ENCODE measurements at places on chromosomes 4 and X.

- peak; percentile 3 for DNase-seq
These were observed 82.4 kb downstream of the HTRA3 start for GRCh38 chr4:8351931-8352367.

DNA sequence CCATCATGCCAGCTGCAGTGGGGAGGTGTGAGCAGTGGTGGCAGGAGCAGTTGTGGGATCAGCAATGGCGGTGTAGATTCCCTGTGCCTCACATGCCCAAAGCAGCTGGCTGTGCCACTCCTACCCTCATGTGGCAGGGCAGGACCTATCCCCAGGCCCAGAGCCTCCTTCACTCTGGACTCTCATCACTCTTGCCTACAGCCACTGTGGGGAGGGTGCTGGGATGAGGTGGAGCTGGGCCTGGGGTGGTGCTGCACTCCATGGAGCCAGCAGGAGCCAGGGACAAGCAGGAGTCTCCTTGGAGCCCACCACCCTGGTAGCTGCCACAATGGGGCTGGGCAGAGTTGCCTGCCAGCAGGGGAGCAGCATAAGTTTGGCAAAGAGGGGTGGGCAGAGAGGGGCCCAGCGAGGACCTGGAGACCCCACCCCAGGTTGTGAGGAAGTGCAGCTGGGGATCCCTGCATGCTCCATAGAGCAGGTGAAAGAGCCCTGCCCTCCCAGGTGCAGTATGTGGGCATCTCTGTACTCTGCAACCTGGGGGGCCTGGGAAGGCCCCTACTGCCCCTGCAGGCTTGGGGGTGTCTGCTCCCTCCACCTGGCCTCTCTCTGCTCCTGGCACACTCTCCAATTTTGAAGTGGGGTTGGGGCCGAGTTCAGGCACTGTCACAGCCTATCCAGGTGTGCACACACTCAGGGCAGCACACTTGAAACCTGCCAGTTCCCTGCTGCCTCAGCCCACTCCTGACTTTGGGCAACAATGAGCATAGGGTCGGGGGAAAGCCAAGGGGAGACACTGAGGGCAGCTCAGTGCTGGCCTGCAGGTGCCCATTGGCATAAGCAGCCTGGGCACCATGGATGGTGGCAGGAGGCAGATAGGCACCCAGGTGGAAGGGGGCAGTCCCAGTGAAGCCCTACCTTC lies 74.0 kb upstream of the INTU start:
- no peak for DNase-seq

GRCh38 chrX:80266979-80267378 lies 153.3 kb upstream of the TENT5D start:
- DNase-seq = no peak

GRCh38 chr4:8281519-8282133 lies 12.1 kb downstream of the HTRA3 start:
- no peak for DNase-seq

DNA sequence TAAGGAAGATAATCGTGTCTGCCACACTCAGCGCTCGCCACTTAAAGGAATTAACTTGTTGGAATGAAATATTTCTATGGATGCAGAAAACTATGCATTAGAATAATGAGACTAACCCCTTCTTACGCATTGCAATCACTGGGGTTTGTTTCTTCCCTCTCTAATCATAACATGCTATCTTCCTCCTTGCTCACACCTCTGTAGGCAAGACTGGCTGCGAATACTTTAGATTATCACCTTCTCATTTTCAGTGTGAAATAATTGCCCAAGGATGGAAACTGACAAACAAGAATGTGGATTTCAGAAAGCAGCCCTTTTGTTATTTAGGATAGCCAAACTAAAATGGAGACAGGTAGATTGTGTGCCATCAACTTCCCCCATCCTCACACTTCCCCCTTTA lies 349.4 kb downstream of the MID1IP1 start:
- DNase-seq = no peak

DNA sequence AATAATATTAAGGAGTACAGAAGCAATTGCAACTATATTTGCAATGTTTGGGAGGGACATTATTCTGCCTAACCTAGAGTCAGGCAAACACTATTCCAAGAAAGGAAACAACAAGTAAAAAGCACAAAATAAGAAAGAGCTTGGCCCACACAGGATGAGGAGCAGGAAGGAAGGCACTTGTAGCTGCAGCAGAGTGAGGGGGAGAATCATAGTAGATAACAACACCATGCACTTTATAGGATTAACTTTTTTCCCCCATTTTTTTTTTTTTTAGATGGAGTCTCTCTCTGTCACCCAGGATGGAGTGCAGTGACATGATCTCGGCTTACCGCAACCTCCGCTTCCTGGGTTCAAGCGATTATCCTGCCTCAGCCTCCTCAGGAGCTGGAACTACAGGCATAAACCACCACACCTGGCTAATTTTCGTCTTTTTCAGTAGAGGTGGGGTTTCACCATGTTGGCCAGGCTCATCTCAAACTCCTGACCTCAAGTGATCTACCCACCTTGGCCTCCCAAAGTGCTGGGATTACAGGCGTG lies 10.3 kb upstream of the JCHAIN start:
- DNase-seq = no peak

- no peak for DNase-seq
These were observed 174.0 kb upstream of the IL15 start for GRCh38 chr4:141462361-141462760.

- DNase-seq = no peak
These were observed 83.1 kb upstream of the ARSJ start for GRCh38 chr4:114062499-114062898.

DNA sequence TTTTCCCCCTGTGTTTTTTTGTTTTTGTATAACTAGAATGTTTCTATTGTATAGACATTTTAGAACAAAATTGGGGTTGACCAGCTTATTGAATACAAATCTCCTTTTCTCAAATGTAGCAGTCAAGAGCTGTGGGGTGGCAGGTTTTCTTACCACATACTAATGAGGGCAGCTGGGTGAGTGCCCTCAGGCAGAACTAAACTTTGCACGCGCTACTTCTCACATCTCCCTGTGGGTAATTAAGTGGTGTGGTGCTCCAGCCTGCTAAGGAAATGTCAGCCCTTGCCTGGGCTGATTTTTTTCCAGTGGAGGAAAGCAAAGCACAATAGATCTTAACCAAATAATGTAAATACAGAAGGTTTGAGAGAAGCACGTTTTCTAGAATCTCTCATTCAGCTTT lies 717.6 kb upstream of the TENM3 start:
- DNase-seq = peak; percentile 33

- DNase-seq = no peak
These were observed at the start of gene MAGEB6 for GRCh38 chrX:26192204-26192603. Gene MAGEB6 (plus strand): TSS chrX:26192440. CDS start chrX:26193847, 1,407 bp downstream.

DNA sequence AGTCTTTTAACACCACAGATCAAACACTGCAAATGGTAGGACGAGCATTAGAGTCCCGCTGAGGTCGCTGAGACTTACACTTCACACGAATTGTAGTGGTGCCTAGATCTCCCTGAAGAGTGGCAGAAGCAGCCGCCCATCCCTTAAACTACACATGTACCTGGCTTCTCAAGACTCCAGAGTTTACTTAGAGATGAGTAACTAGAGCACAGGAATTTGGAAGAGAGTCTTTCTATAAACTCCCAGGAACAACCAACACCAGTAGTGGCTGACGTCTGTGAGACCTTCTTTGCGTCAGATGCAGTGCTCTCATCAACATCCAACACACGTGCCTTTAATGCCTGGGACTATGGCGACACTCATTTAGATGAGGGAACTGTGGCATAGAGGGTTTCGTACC lies 12.6 kb downstream of the SORBS2 start:
- DNase-seq = no peak

GRCh38 chr4:122045533-122045932 lies 93.7 kb upstream of the TRPC3 start:
- DNase-seq = peak; percentile 60

GRCh38 chrX:149121206-149121920 lies 383.7 kb downstream of the IDS start:
- no peak for DNase-seq

- DNase-seq = no peak
These were observed 2.0 kb downstream of the MSX1 start for GRCh38 chr4:4861390-4862018.

DNA sequence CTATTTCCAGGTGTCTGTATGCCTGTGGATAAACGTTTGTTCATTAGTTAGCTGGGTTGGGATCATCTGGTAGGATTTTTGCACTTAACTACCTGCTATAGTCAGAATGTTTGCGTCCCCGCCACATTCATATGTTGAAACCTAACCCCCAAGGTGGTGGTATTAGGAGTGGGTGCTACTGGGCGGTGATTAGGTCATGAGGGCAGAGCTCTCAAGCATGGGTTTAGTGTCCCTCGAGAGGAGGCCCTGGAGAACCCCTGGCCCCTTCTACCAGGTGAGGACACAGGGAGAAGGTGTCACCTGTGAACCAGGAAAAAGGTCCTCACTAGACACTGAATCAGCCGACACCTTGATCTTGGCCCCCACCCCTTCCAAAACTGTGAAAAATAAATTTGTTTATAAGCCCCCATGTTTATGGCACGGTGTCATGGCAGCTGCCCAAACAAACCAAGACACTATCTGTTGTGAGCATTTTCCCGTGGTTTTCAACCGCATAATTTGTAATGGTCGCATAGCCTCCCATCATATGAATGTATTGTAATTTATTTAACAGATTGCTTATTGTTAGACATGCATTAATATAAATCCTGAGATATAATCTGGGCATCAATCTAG lies 92.7 kb upstream of the TRIM2 start:
- no peak for DNase-seq

DNA sequence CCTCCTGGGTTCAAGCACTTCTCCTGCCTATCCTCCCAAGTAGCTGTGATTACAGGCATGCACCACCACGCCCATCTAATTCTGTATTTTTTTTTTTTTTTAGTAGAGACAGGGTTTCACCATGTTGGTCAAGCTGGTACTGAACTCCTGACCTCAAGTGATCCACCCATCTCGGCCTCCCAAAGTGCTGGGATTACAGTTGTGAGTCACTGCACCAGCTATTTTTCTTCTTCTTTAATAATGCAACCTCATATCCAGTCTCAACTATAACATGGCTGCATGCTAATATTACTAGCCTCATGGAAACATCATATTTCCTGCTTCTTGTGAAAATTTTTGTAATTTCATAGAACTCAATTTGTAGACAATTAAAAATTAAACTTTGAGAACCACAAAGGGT lies 706.5 kb downstream of the KCTD8 start:
- no peak for DNase-seq

- no peak for DNase-seq
These were observed 13.0 kb upstream of the KLHL2 start for GRCh38 chr4:165194368-165194767.

DNA sequence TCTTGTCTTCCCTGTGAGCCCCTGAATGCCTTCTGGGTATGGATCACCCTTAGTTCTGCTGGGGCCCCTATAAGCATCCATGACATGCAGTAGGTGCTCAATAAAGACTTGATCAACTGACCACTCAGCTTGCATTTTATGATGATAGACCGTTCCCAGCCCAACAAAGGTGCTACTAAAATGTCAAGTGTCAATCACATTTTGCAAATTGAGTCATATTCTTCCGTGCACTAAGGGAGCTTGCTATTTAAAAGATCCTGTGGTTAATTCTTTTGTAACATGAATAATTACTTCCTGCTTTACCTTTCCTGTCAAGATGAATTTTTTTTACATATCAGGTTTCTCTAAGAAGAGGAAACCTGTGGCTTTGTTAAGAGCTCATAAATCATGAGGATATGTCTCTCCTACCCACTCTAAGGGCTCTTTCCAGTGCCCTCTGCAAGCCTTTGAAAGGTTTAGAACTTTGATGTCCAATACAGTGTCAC lies 47.6 kb downstream of the SH3KBP1 start:
- no peak for DNase-seq

DNA sequence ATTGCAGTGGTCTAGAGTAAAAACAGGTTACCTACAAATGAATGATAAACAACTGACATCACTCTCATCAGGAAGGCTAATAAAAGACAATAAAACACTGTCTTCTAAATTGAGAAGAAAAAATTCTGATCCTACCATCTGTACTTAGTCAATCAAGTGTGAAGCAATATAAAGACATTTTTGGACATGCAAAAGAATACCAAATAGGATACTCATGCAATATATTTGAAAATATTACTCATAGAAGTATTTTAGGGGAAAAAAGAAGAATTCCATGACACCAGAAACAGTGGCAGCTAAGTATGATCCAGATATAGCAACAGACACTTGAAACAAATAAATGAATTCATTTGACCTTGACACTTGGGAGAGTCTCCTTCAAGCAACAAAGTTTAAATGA lies 63.8 kb upstream of the FAM120C start:
- no peak for DNase-seq

DNA sequence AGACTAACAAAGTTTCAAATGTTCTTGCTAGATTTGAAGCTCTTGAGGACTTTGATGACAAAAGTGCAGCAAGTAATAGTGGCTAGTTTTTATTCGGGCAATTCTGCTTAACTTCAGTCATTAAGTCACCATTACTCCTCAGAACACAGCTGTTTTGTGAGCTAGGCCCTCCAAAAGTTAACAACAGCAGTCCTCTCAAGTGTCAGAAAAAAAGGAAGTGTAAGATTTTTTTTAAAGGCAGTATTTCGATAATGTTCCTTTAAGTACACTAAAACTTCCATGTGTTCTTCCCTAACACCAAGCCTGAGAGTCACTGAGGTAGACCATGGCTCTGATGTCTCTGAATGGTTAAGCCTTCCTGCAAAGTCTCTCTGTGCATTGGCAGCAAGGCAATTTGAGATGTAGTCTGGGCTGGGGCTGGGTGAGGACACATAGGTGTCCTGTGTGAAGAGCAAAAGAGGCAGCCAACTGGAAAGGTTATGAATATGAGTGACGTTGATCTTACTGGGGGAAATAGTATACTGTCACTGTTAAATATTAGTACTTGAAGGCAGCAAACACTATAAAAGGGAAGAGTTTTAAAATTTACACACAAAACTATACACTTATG lies 174.0 kb upstream of the MAP3K15 start:
- DNase-seq = no peak

- no peak for DNase-seq
These were observed 57.7 kb downstream of the PCGF3 start for GRCh38 chr4:763191-763810.

DNA sequence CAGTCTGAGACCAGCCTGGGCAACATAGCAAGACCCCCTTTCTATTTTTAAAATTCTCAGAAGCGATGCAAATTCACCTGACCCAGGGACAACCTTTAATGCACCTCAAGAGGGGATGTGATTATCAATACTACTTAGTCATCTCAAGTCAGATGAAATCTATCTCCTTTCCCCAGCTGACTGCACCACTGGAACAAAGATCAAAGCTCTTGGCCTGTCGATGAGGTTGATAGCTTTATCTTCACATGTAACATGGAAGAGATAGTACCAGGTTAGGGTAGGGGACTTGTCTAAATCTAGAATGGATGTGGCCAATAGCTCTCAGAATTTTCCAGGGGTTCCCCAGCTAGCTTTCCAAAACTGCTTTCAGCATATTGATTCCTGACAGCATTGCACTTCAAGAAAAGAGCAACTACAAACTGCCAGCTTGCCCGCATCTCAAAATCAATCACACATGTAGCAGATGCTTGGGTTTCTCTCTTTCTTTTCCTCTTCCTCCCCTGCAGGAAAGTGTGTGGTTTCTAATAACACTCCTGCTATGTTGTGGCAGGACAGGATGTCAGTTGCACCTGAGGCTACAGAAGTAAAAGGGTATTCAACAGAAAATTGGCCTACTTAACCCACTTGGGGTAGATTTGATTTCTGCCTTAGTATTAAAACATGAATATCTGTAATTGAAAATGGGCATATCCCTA lies 12.2 kb upstream of the TMEM164 start:
- DNase-seq = no peak

- no peak for DNase-seq
These were observed 782.5 kb upstream of the INTU start for GRCh38 chr4:126850286-126850685.

- no peak for DNase-seq
These were observed 66.0 kb downstream of the FBXO8 start for GRCh38 chr4:174217273-174218126.

GRCh38 chr4:96136056-96136455 lies 296.2 kb downstream of the PDHA2 start:
- DNase-seq = no peak
